Activated CD4-positive, alpha-beta T cell treated with anti-CD3 and anti-CD28 coated beads for 24 hours (primary cell): ENCODE measurements at places on chromosomes 3 and 15.

DNA sequence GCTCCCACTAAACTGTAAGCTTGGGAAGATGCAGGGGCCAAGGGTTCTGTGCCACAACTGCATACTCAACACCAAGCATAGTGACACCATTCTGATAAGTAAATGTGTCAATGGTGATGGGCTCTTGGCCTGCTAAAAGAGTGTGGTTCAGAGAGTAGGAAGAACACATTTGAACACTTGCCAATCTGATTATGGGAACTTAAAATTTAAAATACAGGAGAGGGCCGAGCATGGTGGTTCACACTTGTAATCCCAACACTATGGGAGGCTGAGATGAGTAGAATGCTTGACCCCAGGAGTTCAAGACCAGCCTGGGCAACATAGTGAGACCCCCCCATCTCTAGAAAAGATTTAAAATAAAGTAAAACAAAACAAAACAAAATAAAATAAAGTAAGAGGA lies 34.1 kb downstream of the PTPN9 start:
- DNase-seq = no peak

DNA sequence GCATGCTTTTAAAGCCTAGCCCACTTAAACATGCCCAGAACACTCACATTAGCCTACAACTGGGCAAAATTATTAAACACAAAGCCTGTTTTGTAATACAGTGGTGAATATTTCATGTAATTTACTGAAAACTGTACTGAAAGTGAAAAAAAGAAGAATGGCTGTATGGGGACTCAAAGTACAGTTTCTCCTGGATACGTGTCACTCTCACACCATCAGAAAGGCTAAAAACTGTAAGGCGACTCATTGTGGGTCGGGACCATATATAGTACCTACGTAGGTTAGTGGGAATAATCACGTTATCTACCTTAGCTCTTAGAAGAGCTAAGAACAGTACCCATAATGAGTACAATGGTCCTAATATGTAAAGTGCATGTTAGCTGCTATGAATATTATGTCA lies 80.2 kb upstream of the SPATA12 start:
- DNase-seq = no peak

DNA sequence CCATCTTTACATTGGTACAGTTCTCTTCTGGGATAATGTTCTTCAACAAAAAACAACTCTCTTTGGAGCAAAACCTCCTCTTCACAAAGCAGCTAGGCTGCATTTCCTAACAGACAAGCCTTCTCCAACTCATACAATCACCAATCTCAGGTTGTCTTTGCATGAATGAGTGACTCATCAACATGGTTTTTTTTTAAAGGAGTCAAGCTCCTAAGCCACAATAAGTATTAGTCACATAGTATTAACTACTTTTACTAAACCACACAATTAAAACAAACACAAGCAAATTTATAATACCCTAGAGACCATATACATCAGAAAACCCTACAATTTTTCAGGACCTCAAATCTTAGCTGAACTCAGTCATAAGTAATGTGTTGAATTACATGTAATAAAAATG lies 137.4 kb downstream of the TBC1D5 start:
- no peak for DNase-seq

DNA sequence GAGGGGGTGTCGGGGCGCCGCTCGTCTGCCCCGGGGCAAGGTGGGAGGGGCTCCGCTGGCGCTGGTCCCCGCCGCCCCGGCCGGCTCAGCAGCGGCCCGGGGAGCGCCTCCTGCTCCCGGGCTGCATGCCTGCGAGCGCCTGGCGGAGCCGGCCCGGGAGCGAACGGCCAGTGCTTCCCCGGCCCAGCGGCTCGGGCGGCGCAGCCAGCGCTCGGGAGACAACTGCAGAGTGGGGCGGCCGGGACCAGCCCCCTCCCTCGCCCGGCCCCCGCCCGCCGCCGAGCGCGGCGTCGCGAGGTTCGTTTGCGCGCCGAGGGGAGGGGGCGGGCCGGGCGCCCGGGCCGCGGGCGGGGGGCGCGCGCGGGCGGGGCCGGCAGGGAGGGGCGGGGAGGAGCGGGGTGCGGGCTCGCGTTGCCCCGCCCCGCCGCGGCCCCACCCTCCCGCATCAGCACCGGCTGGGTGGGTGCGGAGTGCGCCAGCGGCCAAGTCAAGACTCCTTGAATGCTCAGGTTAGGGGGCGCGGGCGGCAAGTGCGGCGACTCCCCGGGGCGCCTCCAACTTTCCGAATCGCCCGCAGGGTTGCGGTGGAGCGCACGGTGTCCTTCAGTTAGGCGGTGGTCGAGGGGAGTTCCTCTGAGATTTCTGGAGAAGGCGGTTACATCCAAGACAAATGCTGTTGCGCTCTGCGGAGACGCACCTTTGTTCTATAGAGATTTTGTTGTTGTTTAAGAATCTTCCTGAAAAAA lies at the start of gene RGMA:
Gene RGMA (minus strand): TSS at position 231 of the 746 bp plus-strand sequence. CDS start 279 bp downstream, outside the sequence.
- DNase-seq = no peak

GRCh38 chr3:117193390-117193789 lies 483.8 kb downstream of the TUSC7 start:
- no peak for DNase-seq

DNA sequence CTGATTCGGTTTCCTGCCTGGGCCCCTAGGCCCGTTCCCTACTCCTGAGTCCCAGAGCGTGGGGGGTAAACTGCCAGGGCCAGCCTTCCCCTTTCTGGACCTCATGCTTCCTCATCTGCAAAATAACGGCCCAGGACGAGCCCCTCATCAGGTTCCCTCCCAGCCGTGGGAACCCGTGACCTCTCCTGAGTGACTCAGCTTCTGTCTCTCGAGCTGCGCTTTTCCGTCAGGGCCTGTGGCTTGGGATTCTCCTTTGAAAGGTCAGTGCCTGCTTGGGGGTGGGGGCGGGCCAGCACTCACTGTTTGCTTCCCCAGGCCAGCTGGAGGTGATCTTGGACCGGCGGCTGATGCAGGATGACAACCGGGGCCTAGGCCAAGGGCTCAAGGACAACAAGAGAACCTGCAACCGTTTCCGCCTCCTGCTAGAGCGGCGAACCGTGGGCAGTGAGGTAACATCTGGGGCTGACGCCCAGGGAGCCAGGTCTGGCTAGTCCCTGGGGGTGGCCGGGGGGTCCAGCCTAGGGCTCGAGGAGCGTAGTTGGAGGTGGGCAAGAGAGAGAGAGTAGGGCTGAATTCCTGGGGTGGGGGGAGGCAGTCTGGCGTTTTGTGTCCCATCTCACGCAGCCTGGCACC lies 12.8 kb downstream of the MAN2A2 start:
- no peak for DNase-seq

- no peak for DNase-seq
Observed at GRCh38 chr3:138281561-138281960, 48.1 kb downstream of the NME9 start.

GRCh38 chr15:43429687-43430086 lies 58.8 kb downstream of the TUBGCP4 start:
- DNase-seq = no peak
